ENCODE measurements at places on chromosomes 2 and 18. TPM values are rescaled to one million over a fixed set of nuclear protein-coding genes. Genes with fewer than 3 reads are reported as not detected.

ARHGEF33 gene
- not detected for total RNA-seq

CAPN14 gene
- total RNA-seq = 0.65 TPM

R3HDM1 gene
- total RNA-seq = 42.9 TPM

CAPN10 gene
- 64.2 TPM for total RNA-seq

GKN2 gene
- not detected for total RNA-seq

UNC80 gene
- not detected for total RNA-seq

RPRM gene
- total RNA-seq = not detected

RAMP1 gene
- total RNA-seq = not detected

L3MBTL4 gene
- total RNA-seq = 0.80 TPM

DCDC2C gene
- not detected for total RNA-seq

CNNM4 gene
- 8.1 TPM for total RNA-seq

CABYR gene
- 2.6 TPM for total RNA-seq
